ENCODE measurements at places on chromosomes 3 and 15. TPM values are rescaled to one million over a fixed set of nuclear protein-coding genes. Genes with fewer than 3 reads are reported as not detected.

The GPD1L gene
- 37.0 TPM for total RNA-seq

The IGSF10 gene
- not detected for total RNA-seq

The METTL6 gene
- 20.6 TPM for total RNA-seq

The GOLGA8S gene
- 0.92 TPM for total RNA-seq

The KBTBD13 gene
- not detected for total RNA-seq

The CSTA gene
- total RNA-seq: not detected

The CCR5 gene
- total RNA-seq: 38.4 TPM

The TEX55 gene
- not detected for total RNA-seq

The PDZRN3 gene
- total RNA-seq: not detected

The LMAN1L gene
- total RNA-seq: 1.0 TPM

The DBR1 gene
- 21.8 TPM for total RNA-seq

The GOLGA6D gene
- total RNA-seq: not detected

The GOLGA8K gene
- 0.68 TPM for total RNA-seq

The RHOV gene
- total RNA-seq: not detected

The CLCN2 gene
- 4.7 TPM for total RNA-seq

The FAM43A gene
- 1.2 TPM for total RNA-seq

The SAMD7 gene
- total RNA-seq: not detected

The POU1F1 gene
- total RNA-seq: not detected

The CHRM5 gene
- total RNA-seq: not detected

The FAM81A gene
- 4.6 TPM for total RNA-seq

The CD80 gene
- total RNA-seq: 19.1 TPM

The LDHAL6B gene
- not detected for total RNA-seq

The INSYN1 gene
- not detected for total RNA-seq

The SCG3 gene
- total RNA-seq: not detected

The CCDC54 gene
- total RNA-seq: not detected

The ROPN1 gene
- not detected for total RNA-seq

The NEK10 gene
- total RNA-seq: 0.74 TPM

The BUB1B gene
- total RNA-seq: 91.9 TPM

The SPPL2A gene
- total RNA-seq: 83.6 TPM
